ENCODE measurements at places on chromosomes 13 and 19.
A peak's percentile ranks its signal among the peaks of the same experiment; 100 is the strongest.

DNA sequence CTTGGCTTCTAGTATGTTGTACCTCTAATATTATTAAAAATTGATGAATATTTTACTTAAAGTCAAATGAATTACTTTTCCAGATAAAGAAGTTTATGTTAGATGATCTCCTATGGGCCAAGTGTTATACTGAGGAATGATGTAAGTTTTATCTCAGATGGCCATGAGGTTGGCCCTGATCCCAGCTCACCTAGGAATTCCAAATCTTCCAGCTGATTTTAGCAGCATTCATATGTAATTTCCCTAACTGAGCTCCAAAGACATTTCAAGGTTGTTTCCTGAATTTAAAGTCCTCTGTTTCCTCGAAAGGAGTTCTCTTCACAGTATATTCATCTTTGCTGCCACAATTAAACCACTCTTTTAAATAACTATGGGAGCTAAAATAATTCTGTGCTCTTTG is 1670.4 kb upstream of the SPRY2 start:
- DNase-seq: no peak

GRCh38 chr13:88263808-88264207 is 592.6 kb downstream of the SLITRK5 start:
- no peak for DNase-seq

DNA sequence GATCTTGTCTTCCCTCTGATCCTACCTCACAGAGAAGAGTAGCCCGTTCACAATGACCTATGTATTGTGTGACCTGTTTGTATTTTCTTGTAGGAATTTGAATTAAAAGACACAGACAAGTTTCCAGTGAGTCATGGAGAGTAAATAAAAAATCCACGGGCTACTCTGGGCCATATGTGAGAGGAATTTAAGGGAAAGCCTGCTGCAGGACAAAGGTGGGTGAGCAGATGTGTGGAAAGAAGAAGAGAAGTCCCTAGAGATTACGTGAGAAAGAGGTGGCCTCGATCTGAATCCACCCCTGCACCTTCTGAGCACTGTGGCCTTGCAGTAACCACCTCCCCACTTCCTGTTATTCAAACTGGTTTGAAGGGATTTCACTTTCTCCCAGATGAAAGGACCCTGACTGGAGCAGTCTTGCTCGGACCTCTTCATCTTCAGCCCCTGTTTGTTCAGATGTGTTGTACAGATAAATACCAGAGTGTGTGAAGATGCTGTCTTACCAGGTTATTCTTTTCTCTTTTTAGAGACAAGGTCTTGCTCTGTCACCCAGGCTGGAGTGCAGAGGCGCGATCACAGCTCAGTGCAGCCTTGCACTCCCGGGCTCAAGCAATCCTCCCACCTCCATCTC is 205.4 kb downstream of the PDS5B start:
- DNase-seq: peak; percentile 47

DNA sequence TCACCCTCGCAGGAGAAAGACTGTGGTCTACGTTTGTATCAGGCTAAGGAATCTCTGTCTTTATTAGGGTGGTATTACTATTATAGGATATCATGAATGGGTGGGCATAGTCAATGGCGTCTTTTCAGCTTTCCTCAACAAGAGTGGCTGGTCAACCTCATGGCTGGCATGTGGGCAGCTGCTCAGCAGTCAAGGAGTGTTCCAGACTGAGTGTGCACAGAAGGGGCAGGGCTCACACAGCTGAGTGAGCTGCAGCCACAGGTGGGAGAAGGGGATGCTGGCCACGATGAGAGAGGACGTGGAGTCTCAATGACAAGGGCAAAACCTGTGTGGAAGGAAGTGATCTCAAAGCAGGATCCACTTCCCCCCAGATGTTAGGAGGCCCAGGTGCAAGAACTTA is 54.7 kb downstream of the SLC7A1 start:
- no peak for DNase-seq

DNA sequence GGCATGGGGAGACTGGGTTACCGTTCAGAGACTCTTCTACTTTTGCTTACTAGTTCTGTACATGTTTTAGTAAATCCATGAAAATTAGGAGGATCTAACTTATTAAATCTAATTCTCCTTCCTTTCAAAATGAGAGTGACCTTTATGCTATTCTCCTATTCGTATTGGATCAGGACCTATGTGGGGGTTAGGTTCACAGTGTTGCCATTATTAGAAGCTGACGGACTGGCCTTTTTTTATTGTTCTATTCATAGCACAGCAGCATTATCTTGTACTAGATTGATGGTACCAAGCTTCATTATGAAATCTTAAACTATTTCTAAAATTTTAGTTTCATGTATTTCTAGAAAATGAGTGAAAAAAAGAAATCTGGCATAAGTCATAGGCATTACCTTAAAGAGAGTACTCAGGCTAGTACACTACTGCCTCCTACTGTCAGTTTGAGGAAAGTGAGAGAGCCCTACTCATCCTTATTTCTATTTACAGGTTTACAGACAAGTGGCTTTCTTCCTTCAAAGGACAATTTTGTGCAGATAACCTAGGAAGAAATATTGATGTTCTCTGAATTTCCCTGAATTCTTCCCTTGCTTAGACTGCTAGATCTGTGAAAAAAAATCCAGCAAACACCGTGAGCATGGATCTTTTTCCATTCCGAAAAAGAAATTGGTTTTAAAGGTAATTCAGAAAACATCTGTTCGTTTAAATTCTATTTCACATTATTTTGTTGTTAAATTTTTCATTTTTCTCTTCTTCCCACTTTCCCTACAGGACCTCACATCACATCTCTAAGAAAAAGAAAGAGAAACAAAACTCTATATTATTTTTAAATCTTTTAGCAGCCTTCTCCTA is 485.5 kb downstream of the DIAPH3 start:
- peak; percentile 46 for DNase-seq

DNA sequence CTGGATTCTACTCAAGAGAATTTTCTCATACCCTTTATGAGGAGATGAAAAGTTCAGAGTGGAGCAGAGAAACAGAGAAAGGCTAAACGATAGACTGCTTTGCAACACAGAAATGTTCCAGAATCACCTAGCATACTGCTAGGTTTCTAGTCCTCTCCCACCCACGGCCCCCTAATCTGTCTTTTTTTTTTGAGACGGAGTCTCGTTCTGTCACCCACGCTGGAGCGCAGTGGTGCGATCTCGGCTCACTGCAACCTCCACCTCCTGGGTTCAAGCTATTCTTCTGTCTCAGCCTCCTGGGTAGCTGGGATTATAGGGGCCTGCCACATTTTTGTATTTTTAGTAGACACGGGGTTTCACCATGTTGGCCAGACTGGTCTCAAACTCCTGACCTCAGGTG is 4.8 kb downstream of the SUGP2 start:
- DNase-seq: no peak

- peak; percentile 7 for DNase-seq
Measured at GRCh38 chr19:15631817-15632216, 8.9 kb upstream of the CYP4F3 start.

DNA sequence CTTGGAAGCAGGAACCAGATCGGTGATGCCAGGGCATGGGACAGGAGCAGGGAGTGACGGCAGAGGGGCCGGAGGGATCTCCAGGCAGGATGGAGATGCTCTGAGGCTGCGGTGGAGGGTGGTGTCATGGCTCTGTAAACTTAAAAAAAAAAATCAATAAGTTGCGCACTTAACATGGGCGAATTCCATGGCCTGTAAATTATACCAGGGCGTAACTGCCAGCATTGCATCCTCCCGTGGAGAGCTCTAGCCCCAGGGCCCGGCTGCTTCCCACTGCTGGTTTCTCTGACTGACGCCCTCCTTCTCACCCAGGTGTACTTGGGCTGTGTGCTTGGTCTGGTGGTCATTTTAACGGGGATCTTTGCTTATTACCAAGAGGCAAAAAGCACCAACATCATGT is 8.7 kb downstream of the ATP12A start:
- DNase-seq: no peak

GRCh38 chr13:33183431-33184111 is 102.0 kb downstream of the STARD13 start:
- DNase-seq: no peak

GRCh38 chr19:10510301-10510802 is 6.9 kb downstream of the S1PR5 start:
- DNase-seq: peak; percentile 67

DNA sequence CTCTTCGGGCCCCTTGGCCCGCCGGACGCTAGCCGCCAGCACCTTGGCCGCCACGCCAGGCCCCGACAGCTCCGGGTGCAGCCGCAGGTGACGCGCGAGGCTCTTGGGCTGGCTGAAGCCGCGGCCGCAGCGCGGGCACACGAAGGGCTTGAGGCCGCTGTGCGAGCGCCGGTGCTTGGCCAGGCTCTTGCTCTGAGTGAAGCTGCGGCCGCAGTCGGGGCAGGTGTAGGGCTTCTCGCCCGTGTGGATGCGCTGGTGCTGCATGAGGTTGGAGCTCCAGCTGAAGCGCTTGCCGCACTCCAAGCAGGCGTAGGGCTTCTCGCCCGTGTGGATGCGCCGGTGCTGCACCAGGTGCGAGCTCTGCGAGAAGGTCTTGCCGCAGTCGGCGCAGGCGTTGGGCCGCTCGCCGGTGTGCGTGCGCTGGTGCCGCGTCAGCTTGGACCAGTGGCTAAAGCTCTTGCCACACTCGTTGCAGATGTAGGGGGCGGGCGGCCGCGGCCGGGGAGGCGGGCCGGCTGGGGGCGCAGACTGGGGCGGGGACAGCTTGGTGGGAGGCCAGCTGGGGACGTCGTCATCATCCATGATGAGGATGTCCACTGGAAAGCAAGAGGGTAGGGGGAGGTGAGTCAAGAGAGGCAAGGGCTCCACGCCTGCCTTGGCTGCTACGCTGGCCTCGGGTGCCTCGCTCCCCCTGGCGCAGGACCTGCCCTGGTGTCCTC is 32.4 kb downstream of the ZNF787 start:
- no peak for DNase-seq

DNA sequence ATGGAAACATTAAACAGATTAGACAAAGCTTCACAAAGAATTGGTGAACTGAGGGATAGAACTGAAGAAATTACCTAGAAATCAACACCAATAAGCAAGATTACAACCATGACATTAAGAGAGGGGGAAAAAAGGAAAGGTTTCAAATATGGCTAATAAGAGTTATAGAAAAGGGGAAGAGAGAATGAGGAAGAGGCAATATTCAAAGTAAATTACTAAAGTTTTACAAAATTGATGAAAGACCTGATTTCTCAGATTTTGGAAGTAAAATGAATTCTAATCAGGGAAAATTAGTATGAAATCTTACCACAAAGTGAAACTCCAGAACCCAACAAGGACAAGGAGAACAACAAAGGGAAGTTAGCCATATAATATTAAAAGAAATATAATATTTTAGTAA is 187.4 kb downstream of the NBEA start:
- no peak for DNase-seq

GRCh38 chr19:42397263-42398166 is 7.4 kb upstream of the CNFN start:
- DNase-seq: no peak

DNA sequence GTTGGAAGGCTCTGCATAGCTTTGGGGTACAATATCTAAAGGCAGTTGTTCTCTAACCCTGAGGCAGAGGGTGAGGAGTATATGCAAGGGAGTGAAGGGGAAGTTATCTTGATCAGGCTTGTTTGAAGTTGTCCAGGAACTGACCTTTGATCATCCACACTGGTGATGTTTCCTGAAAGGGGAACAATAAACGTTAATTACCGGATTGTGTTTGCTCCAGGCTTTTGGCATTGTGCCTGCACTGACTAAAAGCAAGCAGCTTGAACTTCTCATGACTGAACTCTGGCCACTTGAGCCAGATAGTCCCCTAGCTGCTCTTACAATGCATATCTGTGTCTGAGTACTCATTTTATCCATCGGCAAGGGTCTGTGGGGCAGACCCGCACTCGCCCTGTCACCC is 27.0 kb upstream of the ZNF726 start:
- DNase-seq: no peak

DNA sequence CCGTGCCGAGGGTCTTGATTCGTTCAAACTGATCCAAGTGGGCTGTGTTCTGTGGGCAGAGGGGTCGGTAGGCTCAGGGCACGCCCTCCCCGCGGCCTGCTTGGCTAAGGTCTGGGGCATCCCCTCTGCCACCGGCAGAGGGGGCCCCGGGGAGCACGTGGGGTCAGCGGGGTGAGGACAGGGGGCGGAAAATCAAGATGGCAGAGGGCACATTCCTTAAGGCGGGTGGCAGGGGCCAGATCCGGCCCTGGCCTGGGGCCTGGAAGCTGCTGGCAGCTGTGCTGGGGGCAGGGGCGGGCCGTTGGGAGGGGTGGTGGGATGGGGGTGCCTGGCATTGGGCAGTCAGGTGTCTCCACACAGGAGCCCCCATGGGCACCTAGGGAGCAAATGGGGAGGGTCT is 10.7 kb downstream of the PRKACA start:
- no peak for DNase-seq

DNA sequence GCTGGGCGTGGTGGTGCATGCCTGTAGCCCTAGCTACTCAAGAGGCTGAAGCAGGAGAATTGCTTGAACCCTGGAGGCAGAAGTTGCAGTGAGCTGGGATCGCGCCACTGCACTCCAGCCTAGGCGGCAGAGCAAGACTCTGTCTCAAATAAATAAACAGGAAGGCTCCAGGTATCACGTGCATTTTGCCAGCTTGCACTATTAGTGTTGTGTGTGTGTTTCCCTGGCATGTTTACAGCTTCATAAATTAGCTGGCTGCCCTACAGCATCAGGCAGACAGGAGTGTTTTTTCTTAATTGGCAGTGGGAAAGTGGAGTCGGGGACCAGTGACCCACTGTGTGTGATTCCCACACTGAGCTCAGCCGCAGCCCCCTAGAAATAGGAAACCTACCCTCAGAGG is 32.6 kb downstream of the SHISA2 start:
- DNase-seq: no peak

DNA sequence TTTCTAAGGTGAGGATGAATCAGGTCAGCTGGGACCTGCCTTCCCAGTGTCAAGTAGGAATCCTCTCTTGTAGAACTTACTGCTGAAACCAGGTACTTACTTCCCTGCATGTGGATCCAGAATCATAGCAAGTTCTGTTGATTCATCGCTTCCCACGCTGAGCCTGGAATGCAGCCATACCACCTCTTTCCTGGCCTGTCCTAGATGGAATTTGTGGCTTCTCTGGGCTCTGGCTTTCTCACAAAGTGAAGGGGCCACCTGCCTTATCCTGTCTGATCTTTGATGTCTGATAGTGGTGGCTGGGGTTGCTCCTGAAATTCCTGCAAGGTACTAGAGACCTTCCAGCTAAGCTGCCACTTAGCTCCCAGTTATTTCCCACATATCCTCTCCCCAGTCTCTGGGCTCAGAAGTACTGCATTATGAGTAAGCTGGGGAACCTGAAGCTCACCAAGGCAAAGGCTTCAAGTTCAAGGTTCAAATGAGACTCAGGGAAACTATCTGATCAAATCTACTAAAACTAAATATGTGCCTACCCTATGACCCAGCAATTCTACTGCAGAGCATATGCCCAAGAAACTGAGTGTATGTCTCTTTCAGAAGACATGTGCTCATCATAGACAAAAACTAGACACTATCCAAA is 103.5 kb downstream of the SUCLA2 start:
- DNase-seq: no peak
